ENCODE measurements at places on chromosomes 3 and 15.

- no peak for DNase-seq
These were observed 29.0 kb upstream of the TBC1D21 start for GRCh38 chr15:73844356-73844755.

DNA sequence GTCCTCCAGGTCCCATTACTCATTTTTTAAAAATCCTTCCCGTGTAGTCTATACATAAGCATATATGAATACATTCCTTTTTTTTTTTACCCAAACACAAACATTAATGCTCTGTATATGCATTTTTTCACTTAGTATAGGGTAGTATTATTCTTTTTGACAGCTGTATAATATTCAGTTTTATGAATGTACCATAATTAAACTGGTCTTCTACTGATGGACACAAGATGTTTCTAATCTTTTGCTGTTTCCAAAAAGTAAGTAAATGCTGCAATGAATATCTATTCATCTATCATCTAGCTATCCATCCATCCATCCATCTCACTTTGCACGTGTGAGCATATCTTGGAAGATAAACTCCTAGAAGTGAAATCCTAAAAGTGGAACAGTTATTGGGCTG lies 110.8 kb downstream of the IGF2BP2 start:
- no peak for DNase-seq

DNA sequence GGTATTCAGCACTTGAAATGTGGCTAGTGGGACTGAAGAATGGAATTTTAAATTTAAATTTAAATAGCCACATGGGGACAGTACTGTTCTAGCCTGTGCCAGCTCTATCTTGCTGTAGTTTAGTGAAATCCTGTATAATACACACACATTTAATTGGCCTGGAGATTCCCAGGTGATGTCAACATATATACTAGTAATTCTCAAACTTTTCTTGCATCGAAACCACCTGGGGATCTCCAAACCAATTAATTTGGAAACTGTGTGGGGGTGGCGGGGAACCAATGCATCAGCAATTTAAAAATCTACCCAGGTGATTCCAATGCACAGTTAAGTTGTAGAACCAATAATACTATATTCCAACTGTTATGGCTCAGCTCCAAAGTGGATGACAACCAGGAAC lies 228.9 kb upstream of the MRPL3 start:
- no peak for DNase-seq

GRCh38 chr3:76997733-76998132 lies 42.2 kb upstream of the ROBO2 start:
- DNase-seq, result no peak

- no peak for DNase-seq
These were observed 151.2 kb downstream of the EBLN2 start for GRCh38 chr3:73212683-73213082.

GRCh38 chr3:11582191-11582968 lies 61.3 kb downstream of the VGLL4 start:
- DNase-seq, result no peak

GRCh38 chr15:85128621-85129020 lies 147.0 kb downstream of the PDE8A start:
- no peak for DNase-seq

- DNase-seq, result no peak
These were observed 19.3 kb downstream of the UBR1 start for GRCh38 chr15:43086551-43086950.

GRCh38 chr3:11901286-11901875 lies 54.7 kb upstream of the TAMM41 start:
- no peak for DNase-seq

- no peak for DNase-seq
These were observed 177.3 kb upstream of the GOLIM4 start for GRCh38 chr3:168273036-168273435.

- no peak for DNase-seq
These were observed 176.7 kb downstream of the DIPK2A start for GRCh38 chr3:144148356-144148755.

GRCh38 chr15:69824075-69824876 lies 273.4 kb downstream of the TLE3 start:
- no peak for DNase-seq

- no peak for DNase-seq
These were observed 9.7 kb upstream of the SCAANT1 start for GRCh38 chr3:63921741-63922482.

GRCh38 chr15:42194513-42194912 lies 13.6 kb downstream of the VPS39 start:
- no peak for DNase-seq

- no peak for DNase-seq
These were observed 732 bp downstream of the SAXO2 start for GRCh38 chr15:82263350-82263749.

DNA sequence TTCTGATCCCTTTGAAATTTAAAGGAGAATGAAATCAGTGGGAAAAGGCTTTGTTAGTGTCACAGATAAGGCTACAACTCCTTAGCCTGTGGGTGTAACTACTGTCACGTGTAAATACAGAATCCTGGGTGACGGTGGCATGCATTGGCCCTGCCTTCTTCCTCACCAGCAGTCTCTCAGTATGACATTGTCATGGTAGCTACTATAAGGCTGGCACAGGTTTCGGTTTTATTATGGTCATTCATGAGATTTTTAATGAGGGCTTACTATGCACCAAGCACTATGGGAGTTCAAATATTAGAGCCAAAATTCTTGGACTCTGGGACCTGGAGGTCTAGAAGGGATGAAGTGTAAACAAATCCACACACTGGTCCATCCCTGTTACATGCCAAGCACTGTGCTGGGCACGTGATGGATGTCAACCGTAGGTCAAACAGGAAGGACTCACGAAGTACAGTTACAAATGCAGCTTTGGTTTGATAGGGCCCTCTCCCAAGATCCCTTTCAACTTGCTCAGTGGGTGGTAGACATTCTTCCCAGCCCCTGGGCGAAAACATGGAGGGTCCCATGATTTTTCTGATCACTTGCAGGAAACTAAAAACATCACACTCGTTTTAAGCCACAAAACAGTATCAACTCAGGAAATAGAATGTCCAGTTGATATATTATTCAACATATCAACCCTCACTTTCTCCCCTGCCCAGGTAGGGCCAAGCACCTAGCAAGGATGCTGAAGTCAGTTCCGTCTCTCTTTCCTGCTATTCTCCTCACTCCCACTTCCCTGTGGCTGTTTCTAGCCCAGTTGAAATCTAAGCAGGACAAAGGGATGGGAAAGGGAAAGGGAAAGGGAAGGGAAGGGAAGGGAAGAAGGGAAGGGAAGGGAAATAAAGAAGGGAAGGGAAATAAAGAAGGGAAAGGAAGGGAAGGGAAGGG lies 25.3 kb downstream of the BFSP2 start:
- no peak for DNase-seq

GRCh38 chr3:105844704-105845103 lies 24.1 kb downstream of the CBLB start:
- DNase-seq, result no peak

GRCh38 chr3:43768381-43768973 lies 77.7 kb downstream of the ABHD5 start:
- no peak for DNase-seq

DNA sequence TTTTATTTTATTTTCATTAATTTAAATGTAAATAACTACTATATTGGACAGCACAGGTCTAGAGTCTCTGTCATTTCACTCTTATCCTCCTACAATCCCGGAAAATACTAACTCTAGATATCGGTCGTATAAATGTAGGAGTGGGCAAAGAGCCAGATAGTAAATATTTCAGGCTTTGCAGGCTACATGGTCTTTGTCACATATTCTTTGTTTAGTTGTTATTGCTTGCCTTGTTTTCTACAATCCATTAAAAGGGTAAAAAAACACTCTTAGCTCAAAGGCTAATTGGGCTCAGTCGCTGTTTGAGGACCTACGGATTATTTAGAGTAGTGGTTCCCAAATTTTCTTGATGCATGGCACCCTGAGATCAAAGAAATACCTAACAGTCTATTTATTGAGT lies 1.7 kb downstream of the KNL1 start:
- no peak for DNase-seq

DNA sequence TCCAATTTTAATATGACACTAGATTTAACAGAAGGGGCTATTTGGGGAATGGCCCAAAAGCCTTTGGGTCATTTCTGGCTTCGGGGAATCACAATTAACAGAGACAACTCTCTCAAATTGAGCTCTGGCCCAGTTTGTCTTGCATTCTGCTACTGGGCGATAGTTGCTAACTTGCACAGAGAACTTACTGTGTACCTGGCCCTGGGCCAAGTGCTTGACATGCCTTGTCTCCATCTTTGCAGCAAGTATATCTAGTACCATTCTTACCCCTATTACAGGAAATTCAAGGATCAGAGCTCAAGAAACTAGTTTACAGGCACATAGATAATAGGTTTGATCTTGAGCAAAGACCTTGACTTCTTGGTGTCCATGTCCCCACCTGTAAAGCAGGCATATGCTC lies 175.7 kb downstream of the TMEM108 start:
- no peak for DNase-seq

- no peak for DNase-seq
These were observed 225.1 kb downstream of the UACA start for GRCh38 chr15:70538278-70538677.

- DNase-seq, result no peak
These were observed 26.2 kb upstream of the CFAP161 start for GRCh38 chr15:81107889-81108288.

DNA sequence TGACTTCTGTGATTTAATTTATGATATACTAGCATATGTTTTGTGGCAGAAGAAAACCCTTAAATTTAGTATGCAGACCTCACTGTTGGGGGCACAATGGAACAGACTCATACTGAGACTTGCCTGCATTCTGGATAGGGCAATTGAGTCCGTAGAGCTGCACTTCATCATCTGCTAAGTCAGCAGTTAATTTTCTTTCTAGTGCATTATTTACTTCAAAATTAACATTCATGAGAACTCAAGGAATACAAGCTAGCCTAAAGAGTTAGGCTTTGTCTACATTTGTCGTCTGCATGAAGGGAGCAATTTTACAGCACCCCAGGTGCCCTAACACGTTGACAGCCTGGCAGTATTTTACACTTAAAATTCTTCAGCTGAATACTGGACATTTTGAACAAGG lies 345.5 kb downstream of the CHL1 start:
- no peak for DNase-seq

- DNase-seq, result no peak
These were observed 13.9 kb upstream of the TMPRSS7 start for GRCh38 chr3:112020674-112021085.

- no peak for DNase-seq
These were observed 4.8 kb downstream of the SHF start for GRCh38 chr15:45182996-45183395.

- DNase-seq, result no peak
These were observed 11.4 kb upstream of the CSPG4 start for GRCh38 chr15:75723847-75724660.

DNA sequence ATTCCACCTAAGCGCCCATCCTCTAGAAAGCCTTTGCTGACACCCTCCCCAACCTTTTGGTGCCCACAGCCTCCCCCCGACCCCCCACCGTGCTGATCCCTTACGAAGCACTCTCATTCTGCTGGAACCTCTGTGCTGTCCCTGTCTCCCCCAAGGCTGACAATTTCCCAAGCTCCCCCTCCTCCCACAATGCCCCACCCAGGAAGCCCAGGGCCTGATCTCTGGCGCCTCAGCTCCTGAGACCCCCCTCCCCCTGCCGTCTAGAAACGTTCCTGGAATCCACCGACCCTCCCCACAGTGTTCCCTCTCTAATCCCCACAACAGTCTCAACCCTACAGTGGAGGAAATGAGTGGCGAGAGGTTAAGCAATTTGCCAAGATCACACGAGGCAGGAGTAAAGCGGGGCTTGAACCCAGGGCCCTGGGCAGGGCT lies 18.3 kb downstream of the MYL3 start:
- no peak for DNase-seq

- DNase-seq, result no peak
These were observed 27.5 kb downstream of the RAB6B start for GRCh38 chr3:133868186-133868585.

- DNase-seq, result no peak
These were observed 27.1 kb upstream of the LAMP3 start for GRCh38 chr3:183189641-183190040.

DNA sequence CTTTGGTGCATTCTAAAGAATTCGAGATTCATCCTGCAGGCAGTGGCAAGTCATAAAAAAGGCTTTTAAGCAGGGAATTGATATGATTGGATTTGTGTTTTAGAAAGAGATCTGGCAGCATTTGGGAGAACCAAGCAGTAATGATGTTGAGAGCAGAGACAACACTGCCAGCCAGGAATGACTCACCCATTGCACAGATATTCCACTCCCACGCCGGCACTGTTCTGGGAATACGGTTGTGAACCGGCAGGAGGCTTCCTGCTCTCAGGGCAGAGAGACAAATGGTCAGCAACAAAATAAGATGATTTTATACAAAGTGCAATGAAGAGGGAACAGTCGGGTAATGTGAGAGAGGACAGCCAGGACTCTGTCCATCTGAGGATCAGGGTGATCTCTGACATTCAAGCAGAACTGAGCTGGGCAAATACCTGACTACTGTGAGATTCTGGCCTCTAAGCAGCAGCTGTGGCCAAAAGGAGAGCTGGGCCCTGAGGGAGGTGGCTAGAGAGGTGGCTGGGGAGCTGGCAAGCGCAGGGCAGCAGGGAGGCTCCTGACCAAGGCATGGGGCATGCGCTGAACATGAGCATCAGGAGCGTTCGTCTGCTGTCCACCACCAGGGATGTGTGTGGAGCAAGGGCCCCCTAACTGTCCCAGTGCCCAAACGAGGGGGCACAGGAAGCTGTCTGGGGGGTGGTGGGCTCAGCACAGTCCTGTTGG lies 56.1 kb upstream of the PLXNA1 start:
- DNase-seq, result no peak

GRCh38 chr3:11136830-11137626 lies 17.3 kb upstream of the HRH1 start:
- DNase-seq, result no peak

DNA sequence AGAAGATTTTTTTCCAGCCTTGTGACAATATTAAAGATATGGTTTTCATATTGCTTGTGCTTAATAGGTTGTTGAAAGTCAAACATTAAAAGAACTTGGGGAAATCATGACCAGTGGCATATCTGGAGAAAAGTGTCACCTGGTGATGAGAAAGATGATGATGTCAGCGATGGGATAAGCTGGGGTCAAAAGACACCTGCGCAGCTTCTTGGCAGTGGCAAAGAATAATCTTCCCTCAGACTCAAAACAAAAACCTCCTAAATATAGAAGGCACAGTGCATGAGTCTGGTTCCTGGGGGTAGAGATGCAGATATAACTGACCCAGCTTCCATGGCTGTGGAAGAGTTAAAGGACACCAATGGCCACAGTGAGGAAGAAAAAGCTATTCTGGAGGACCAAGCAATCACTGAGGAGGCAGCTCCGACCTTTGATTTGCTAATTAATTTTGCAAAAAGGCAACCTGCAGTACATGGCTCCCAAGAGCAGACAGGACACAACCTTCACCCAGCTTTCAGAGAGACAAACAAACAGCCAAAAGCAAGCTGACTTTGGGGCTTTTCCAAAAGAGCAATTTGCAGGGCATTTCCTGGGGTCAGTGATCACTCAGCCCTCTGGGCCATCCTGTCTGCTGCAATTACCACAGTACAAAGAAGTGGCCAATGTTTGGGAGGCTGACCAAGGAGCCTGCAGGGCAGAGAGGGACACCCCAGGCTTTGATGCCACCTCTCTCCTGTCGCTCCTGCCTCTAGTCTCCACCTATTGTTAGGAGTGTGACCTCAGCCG lies 17.6 kb upstream of the SEMA5B start:
- no peak for DNase-seq
